Uterus (tissue), 4 donors: ENCODE measurements at places on chromosomes 3 and 15. TPM values are rescaled to one million over a fixed set of nuclear protein-coding genes. Genes with fewer than 3 reads are reported as not detected.

The UCN2 gene
- not detected for total RNA-seq

The MCF2L2 gene
- 1.5 TPM for total RNA-seq

DNA sequence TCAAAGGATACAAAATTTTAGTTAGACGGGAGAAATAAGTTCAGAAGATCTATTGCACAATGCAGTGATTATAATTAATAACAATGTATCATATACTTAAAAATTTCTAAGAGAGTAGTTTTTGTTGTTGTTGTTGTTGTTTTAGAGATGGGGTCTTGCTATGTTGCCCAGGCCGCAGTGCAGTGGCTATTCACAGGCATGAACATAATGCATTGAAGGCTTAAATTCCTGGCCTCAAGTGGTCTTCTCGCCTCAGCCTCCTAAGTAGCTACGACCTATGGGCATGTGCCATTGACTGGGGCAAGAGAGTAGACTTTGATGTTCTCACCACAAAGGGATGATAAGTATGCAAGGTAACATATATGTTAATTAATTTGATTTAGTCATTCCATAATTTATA lies 7.5 kb downstream of the STRIT1 start:
- no peak for DNase-seq

The CMSS1 gene
- 19.7 TPM for total RNA-seq

DNA sequence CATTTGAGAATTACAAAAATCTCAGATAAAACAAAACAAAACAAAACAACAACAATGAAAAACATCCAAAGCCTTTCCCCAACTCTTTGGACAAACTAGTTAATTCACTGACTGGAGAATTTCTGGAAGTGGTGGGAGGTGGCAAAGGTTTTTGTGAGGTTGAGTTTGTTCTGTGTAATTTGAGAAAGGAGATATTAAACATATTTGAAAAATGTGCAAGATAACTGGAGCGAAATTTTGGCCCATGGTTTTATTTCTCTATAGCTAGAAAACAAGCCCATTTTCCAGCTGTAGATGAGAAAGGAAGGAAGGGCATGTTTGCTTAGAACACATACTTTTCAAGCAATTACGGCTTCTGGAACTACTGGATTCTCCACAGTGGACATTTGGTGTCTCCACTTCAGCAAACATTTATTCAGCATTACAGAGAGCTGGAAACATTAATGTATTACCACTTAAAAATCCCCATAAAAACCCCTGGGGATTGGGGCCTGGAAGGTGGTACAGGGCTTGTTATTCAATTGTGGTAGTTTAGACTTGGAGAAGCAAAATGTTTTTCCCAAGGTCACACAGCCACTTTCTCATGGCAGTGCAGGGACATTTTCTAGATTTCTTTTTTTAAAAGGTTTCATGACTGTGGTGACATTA lies 135.8 kb downstream of the THSD4 start:
- no peak for DNase-seq

GRCh38 chr3:37892927-37893600 lies 31.4 kb downstream of the CTDSPL start:
- DNase-seq: peak; percentile 47

The LHFPL4 gene
- not detected for total RNA-seq

DNA sequence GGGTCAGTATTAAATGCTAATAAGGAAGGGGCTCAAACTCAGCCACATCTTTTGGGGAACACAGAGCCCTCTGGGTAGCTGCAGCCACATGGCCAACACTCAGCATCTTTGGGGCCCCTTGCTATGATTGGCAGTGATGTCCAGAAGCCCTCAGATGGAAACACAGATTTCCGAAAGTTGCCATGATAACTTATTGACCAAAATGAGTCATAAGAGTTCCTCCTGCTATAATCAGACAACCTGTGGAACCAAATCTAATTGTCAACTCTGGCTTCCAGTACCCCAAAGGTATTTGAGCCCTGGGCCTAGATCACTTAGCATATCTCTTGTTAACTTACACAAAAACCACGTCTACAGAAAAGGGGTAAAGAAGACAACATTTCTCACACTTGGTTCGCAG lies 392.2 kb downstream of the KCNH8 start:
- no peak for DNase-seq

DNA sequence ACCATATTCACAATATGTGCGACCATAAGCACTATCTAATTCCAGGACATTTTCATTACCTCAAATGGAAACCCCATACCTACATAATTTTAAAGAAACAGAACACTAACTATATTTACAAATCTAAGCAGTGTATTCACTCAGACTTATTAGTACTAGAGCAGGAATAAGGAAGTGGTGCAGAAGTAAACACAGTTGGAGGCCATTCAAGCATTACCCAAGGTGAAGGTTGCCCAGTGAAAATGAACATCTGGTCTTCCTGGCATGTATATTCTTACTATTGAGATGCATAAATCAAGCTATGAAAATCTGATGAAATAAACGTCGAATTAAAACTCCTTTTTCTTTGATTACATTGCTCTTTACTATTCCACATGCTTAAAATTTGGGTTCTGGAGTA lies 78.9 kb upstream of the TTC14 start:
- DNase-seq: no peak

GRCh38 chr3:108312656-108313055 lies 16.3 kb downstream of the HHLA2 start:
- no peak for DNase-seq

- no peak for DNase-seq
Observed at GRCh38 chr15:61076598-61077170, 152.4 kb downstream of the RORA start.

The LINGO1 gene
- total RNA-seq: not detected

- DNase-seq: no peak
Observed at GRCh38 chr3:35664460-35664919, 25.2 kb downstream of the ARPP21 start.

DNA sequence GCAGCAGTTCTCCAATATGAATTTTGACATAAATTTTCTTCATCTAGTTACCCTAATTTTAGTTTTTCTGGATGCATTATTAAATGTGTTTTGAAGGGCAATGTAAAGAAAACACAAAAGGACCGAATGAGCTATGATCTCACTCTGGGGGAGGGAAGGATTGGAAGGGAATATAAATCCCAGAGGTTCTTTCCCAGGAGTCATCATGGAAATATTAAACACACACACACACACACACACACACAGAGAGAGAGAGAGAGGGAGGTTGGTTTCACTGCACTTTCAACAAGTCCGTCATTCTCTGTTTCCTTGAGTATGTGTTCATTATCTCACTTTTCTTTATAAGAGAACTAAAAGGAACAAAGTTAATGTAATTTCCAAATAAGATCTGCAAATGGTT lies 70.7 kb upstream of the DCBLD2 start:
- no peak for DNase-seq

- DNase-seq: no peak
Observed at GRCh38 chr15:53324061-53324460, 435.4 kb downstream of the WDR72 start.

DNA sequence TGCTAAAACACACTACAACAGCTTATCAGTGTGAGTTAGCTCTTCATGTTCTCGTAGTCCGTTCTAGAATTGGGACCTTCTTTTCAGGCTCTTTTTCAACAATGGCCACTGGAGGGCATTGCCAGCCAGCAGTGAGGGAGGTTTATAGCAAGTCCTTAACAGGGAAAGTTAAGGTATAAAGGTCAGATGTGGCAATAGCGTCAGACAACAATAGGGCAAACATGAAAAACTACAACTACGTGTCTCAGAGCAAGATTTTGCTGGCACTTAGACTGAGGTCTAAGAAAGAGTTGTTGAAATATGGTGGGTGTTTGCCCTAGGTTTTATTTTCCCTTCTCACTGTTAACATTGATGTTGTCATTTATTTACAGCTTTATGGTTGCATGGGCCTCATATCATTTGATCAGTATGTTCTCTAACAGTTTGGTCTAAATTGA lies 161.4 kb downstream of the GMNC start:
- no peak for DNase-seq

DNA sequence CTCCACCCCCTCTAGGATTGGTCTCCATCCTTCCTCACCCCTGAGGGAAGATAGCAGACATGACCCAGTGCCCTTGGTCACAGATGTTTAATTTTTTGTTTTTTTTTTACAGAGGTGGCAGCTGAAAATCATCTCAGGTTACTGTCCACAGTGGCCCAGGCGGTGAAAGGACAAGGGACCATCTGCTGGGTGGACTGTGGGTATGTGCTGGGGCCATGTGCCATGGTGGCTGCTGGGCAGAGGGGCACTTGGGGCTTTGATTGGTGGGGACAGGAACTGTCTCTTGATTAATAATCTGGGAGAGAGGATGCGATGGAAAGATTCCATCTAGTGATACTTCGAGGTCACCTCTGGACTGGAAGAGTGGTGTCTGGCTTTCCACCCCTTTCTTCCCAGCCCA lies 25.4 kb downstream of the PDIA5 start:
- DNase-seq: no peak
